Uterine smooth muscle cell (primary cell): ENCODE measurements at places on chromosomes 6 and 20. TPM values are rescaled to one million over a fixed set of nuclear protein-coding genes. Genes with fewer than 3 reads are reported as not detected.

The VSX1 gene
- total RNA-seq = not detected in 2 replicates

The CST2 gene
- not detected in 2 replicates for total RNA-seq

The FAM217A gene
- total RNA-seq = not detected in 2 replicates

The RRAGD gene
- 2.3 and 3.2 TPM in 2 replicates for total RNA-seq

The TCF15 gene
- not detected in 2 replicates for total RNA-seq

The PPP1R3D gene
- 6.4 and 6.6 TPM in 2 replicates for total RNA-seq

The C6orf15 gene
- not detected in 2 replicates for total RNA-seq

The RAB23 gene
- 59.3 and 102 TPM in 2 replicates for total RNA-seq

The SLC32A1 gene
- total RNA-seq = not detected in 2 replicates

The MACROD2 gene
- total RNA-seq = 0.66 and 3.6 TPM in 2 replicates

The KIAA1755 gene
- total RNA-seq = 0.66 and 2.7 TPM in 2 replicates

The SAPCD1 gene
- total RNA-seq = 1.00 and 1.2 TPM in 2 replicates
